ENCODE measurements at places on chromosomes 1 and 21.

GRCh38 chr1:28803051-28803450 lies 8.9 kb upstream of the OPRD1 start:
- DNase-seq: no peak

DNA sequence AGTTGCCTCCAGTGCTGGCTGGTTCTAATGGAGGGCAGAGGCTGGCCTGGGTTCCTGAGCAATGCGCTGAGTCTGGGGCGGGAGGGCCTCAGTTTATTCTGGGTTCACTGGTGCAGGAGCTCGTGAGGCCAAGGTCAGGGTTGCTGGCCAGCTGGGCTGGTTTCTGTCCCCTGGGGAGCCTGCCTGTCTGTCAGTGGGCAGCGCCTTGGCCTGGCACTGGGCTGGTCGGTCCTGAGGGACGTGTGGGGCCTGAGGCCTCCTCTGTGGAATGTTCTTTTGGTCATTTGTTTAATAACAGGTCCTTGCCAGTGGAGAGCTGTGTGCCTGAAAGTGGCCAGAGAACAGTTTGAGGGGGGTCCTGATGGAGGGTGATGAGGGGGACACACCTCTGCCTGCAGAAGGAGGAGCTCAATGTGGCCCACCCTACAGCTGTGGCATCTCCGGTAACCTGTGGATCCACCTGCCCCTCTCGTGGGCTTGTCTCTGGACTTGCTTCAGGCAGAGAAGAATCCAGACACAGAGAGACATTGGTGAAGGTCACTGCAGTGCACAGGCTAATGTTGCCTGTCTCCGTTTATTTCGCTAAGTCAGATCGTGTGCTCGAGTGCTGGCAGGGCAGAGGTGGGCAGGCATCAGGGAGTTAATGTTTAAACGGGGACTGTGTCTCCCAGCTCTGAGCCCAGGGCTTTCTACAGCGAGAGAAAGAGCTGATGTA lies 34.6 kb downstream of the COQ8A start:
- DNase-seq: no peak

DNA sequence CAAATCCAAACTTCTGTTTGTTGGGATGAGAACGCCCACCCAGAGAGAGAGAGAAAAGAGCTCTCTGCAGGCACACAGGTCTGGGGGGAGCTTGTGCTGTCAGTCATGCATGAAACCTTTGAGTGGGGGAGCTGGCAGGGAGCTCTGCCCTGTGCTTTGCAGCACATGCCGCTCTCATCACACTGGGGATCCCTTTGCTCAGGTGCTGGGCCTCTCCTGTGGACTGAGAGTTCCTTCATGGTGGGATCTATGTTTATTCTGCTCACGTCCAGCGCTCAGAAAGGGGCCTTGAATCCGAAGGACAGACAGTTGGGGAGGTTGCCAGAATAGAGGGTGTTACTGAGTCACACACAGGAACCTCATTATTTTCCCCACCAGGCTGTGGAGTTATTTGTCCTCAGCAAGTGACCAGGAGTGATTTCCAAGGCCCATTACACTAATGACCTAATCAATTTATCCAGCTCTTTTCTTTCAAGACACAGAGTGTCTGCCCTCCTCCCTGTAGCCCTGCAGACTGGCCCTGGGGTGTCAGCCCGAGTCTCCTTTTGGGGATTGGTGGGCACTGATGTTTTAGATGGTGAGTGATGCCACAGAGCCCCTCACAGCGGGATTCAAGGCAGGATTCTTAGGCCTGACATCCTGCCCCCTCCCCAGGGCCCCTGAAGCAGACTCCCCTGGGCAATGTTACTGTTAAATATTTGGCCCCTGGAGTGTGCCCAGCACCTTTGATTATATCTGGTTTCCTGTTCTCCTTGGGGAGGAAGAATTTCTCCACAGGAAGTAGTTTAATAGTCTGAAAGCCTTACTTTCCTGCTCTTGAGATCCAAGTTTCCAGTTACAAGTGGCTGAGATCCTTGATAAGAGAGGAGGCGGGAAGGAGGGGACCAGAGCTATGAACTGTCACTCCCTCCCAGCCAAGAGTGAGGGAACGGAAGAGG lies 22.3 kb downstream of the MYBPH start:
- no peak for DNase-seq

DNA sequence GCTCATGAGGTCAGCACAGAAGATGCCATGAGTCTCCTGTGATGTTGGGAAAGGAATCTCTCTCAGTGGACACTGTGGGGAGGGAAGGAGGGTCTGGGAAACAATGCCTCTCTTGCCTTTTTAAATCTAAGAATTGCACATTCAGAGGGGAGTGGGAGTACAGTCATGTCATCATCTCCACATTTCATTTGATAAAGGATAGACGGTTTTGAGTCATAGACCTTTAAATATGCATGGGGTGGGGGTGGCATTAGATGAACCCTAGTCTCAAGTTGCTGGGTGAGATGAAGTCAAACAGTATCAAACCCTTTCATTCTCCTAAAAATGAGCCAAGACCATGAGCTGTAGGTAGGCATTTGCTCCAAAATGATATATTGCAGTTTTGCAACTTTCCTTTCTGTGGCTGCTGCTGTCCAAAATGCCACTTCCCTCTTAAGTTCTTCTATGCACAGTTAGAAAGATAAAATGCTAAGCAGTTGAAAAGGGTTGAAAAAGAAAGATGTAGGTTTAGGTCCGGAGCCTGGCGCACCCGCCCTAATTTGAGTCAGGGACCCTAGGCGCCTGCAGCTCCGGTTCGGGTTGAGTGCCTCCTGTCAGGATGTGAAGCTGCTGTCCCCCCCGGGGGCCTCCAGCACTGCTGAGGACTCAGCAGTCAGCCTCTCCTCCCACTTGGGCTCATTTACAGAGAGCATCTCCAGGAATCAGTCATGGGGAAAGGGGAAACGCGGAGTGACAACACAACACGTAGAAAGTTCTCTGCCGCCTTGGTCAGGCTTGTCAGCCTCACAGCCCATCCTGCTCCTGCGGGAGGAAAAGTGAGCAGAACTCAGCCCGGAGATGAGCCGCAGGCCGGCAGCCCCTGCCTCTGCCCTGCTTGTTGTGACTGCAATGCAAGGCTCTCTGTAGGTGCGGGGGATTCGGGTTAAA lies 479.3 kb upstream of the RUNX1 start:
- DNase-seq: peak; percentile 4

DNA sequence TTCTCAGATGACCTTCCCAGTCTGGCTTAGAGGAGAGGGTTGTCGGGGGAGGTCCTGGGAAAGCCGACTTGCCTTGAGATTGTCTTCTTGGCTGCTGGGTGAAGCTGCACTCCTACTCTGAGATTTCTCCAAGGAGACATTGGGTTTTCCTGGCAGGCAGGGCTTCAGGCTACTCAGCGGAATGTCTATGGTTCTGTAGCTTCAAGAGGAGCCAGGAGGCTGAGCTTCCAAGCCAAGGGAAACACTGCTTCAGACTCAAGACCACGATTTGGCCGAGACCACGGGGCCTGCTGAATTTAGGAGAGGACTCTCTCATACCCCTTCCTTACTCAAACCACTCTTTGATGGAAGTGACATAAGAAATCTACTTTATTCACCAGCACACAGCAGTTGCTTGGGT lies 67.8 kb downstream of the NTMT2 start:
- no peak for DNase-seq

- no peak for DNase-seq
Measured at GRCh38 chr1:4681026-4681425, 26.6 kb downstream of the AJAP1 start.

- DNase-seq: no peak
Measured at GRCh38 chr21:33384841-33385331, 18.3 kb upstream of the IFNGR2 start.

DNA sequence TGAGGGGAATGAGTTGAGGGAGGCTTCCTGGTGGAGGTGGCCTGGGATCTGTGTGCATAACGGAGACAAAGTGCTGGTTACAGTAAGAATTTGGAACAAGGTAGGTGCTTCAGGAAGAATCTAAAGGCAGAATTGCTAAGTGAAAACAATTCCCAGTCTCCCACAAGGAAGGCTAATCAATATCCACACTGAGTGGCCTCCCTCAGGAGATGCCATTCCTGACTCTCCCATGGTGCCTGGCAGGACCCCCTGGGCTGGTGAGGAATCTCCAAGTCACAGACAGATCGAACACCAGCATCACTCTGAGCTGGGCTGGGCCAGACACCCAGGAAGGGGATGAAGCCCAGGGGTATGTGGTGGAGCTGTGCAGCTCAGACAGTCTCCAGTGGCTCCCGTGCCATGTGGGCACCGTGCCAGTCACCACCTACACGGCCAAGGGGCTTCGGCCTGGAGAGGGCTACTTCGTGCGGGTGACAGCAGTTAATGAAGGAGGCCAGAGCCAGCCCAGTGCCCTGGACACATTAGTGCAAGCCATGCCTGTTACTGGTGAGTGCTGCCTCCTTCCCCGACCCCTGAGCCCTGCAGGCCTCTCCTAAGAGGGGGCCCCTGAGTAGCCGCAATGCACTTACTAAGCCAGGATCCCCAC lies 30.7 kb downstream of the IGFN1 start:
- DNase-seq: no peak

DNA sequence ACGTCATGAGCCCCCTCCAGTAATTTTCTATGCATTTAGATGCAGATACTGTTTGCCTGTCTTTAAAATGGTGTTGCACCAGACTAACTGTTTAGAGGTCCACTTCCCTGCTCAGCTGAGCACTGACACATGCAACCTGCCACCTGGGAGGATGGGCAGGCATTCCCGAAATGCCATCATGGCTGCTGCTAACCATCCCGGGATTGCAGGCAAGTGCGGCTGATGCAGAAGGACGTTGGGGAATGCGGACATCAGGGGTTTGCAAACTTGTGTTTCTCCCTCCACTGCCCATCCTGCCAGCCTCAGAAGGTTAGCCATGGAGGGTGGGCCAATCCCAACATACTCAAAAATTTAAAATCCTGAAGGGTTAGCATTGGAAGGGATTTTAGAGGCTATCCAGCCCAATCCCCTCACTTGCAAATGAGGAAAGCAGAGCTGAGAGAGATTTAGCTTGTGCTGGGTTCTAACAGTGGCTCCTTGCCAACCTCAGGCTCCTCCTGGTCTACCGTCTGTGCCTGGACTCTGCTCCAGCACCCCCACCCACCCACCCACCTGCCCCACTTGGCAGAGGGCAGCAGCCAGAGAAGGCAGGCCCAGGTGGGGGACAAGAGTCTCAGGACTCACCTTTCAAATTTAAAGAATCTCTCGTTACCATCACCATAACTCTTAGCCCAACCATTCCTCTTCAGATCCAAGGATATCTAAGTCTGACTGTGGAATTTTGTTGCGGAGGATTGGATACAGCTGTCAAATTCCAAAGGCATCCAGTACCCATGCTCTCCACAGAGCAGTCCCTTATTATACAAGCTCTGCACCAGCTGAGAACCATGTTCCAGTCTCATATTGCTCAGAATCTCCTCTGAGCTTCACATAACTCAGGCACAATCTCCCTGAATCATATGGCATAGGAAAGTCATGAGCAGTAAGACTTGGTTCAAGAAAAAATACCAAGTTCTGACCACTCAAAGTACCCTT lies 34.2 kb downstream of the HIVEP3 start:
- DNase-seq: no peak

GRCh38 chr1:216702170-216702569 lies 21.1 kb downstream of the ESRRG start:
- DNase-seq: no peak

DNA sequence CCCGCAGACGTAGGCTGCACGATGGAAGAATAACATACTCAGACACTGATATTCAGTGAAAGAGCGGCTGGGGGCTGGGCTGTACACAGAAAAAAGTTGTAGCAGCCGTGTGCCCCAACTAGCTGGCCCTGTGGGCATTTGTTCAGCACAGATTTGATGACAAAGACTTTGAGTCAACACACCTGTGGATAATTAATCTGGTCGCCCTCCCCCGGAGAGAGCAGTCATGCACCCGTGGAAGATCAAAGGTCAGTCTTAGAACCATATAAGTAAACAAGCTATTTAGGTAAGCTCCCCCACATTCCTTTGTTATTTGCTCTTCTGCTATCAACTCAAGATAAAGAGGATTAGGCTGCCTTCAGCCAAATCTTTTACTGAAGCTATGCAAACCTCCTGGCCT lies 148.4 kb upstream of the HMCN1 start:
- DNase-seq: peak; percentile 68

GRCh38 chr1:39711104-39711965 lies 20.1 kb upstream of the HPCAL4 start:
- DNase-seq: no peak

GRCh38 chr1:159854116-159854692 lies 8.3 kb downstream of the VSIG8 start:
- DNase-seq: peak; percentile 73

DNA sequence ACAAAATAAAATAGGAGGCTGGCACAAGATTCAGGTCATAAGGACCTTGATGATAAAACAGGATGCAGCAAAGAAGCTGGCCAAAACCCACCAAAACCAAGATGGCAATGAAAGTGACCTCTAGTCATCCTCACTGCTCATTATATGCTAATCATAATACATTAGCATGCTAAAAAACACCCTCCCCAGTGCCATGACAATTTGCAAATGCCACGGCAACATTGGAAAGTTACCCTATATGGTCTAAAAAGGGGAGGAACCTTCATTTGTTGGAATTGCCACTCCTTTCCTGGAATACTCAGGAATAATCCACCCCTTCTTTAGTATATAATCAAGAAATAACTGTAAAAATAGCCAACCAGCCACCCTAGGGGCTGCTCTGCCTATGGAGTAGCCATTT lies 108.8 kb upstream of the GRIK1 start:
- no peak for DNase-seq

DNA sequence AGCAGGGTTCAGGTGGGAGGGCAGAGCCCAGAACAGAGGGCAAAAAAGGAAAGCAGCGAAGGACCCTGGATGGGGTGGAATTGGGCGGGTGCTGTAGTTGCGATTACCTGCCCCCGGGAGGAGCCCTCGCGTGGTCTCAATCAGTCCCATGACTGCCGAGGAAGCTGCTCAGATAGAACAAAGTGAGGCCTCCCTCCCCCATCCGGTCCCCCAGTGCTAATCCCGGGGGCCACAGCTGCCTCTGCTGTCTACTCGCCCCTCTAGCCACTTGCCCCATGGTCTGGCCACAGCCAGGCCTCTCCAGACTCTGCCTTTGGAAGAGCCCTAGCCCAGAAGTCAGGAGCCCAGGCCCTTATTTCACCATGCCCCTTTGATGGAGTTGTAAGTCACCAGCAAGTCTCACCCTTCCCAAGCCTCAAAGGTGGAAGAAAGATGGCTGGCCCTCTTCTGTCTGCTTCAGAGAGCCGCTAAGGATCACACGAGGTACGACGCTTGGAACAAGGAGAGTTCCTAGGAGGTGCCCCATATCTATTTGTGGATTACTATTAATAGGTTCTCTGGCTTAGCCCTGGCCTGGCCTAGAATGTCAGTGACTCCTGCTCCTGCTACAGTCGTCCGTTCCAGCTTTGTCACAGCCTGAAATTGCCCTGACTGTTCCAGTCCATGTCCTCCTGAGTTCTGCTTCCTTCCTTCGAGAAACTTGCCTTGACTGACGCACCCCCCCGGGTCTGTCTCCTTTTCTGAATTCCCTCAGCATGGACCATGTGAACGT lies 16.4 kb downstream of the ECHDC2 start:
- DNase-seq: peak; percentile 52

GRCh38 chr1:204088596-204088995 lies 15.7 kb downstream of the SOX13 start:
- DNase-seq: no peak

DNA sequence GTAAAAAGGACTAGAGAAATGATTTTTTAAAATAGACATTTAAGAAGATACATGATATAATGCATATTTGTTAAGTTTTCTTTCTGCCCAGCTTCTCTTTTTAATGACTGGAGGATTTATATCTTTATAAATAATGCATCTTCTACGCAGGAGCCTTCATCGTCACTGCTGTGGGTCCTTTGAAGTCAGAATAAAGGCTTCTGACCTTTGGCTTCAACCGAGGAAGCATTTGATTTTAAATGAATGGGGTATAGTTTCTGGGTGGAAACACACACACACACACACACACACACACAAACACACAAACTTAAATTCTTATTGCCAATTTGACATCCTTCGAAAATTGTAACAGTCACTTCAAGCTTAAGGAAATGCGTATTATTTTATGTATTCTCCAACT lies 690.9 kb downstream of the BRINP3 start:
- no peak for DNase-seq
